ENCODE measurements at places on chromosomes 2 and 18.
A peak's percentile ranks its signal among the peaks of the same experiment; 100 is the strongest.

DNA sequence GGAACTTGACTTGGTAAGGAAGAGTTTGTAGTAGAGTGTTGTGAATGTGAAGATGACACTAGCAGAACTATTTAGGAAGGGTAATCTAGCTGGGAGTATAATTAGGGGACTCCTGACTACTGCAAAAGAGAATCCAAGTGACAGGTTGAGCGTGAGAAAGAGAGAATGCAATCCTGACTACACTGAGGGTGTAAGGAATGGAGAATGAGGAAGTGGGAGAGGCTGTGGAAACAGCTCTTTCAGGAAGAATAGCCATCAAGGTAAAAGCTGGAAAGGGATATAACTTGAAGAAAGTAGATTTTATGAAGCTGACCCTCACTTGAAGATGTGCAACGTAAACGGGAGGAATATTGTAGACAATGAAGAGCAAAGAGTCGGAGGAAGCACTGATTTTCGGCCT lies 41.1 kb upstream of the TTN start:
- no peak for DNase-seq

GRCh38 chr2:172273910-172274571 lies 153.3 kb upstream of the ITGA6 start:
- no peak for DNase-seq

- DNase-seq = no peak
These were observed 39.5 kb downstream of the ZNF804A start for GRCh38 chr2:184637781-184638180.

- DNase-seq = no peak
These were observed 398.2 kb upstream of the TRIB2 start for GRCh38 chr2:12318427-12319057.

- peak; percentile 24 for DNase-seq
These were observed 31.5 kb upstream of the PDIA6 start for GRCh38 chr2:10844097-10844496.

DNA sequence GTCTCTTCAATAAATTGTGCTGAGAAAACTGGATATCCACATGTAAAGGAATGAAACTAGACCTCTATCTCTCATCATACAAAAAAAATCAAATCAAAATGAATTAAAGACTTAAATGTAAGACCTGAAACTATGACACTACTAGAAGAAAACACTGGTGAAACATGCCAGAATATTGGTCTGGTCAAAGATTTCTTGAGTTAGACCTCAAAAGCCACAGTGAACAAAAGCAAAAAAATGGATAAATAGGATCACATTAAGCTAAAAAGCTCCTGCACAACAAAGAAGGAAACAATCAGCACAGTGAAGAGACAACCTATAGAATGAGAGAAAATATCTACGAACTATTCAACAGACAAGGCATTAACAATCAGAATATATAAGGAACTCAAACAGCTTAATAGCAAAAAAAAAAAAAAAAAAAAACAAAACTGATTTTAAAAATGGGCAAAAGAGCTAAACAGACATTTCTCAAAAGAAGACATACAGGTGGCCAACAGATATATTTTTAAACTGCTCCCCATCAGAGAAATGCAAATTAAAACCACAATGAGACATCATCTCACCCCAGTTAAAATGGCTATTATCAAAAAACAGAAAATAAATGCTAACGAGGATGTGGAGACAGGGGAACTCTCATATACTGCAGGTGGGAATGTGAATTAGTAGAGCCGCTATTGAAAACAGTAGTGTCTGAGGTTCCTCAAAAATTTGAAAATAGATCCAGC lies 66.3 kb downstream of the NCKAP1 start:
- DNase-seq = no peak

DNA sequence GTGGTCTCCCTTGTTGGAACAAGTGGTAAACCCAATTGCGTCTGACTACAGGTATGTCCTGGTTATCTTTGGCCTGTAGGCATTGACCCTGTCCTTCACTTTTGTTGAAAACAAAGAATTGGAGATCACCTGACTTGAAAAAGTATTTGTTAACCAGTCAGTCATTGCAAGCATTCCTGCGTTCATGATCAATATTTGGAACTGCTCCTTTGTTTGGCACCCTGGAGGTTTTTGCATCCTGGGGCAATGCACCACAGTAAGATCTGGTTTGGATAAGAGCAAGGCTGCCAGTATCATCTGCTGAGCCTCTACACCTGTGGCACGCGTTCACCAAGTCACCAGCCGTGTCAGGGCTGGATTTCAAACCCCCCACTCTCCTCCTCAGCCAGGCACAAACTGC lies 115.7 kb downstream of the DNAH6 start:
- no peak for DNase-seq

DNA sequence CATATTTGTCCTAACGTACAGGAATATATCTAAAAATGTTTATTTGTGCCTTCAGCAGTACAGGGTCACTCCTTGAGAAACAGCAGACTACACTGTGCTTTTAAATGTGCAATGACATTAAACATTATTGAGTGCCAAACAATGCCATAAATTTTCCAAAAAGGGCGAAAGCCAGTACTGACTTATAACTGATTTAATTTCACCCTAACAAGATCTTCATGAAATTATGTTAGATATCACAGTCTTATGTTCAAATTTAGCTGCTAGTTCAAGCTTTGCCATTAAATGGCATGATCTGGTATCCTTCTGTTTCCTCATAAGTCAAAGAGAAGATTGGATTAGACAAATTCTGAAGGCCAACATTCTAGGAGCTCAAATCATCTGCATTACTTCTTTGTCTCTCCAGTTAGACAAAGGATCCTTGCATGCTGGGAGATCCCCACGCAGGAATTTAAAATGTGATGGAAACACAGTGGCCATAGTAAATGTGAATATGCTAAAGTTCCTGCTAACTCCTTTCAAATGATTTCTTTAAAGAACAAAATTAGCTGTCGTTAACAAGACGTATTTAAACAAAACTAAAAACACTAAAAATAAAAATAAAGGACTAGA lies 129.3 kb upstream of the STON1 start:
- DNase-seq = peak; percentile 95

DNA sequence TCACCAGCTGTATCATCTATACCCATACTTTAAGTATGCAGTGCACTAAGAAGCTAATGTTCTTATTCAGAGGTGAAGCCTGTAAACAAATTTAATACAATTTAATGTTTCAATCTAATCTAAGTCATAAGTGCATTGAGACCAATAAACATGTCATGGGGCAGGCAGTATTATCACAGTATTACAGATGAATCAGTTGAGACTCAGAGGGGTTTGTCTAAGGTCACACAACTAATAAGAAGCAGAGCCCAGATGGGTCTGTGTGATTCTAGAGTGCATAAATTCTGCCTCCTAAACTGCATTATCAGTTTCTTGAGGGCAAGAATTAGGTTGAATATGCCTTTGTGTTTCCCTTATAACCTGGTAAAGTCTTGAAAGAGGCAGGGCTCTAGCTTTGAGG lies 140.9 kb upstream of the RNF152 start:
- no peak for DNase-seq

- DNase-seq = peak; percentile 27
These were observed 269.9 kb downstream of the MEIS1 start for GRCh38 chr2:66704786-66705185.

DNA sequence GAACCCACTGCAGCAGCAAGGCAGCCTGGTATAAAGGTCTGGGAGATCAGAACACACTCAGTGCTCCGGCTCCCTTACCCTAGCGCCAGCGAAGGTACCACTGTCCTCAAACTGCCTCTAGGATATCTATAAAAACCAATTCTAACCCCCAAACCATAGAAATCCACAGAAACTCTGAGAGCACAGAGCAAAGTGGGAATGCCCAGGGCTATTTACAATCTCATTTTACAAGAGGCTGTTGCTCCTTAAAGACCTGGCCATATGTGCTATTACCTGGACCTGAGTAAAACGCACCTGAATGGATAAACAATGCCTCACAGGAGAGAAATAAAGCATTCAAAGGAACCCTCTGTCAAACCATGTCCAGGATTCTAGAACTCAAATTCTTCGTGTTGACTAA lies 4.3 kb downstream of the STK39 start:
- DNase-seq = no peak

DNA sequence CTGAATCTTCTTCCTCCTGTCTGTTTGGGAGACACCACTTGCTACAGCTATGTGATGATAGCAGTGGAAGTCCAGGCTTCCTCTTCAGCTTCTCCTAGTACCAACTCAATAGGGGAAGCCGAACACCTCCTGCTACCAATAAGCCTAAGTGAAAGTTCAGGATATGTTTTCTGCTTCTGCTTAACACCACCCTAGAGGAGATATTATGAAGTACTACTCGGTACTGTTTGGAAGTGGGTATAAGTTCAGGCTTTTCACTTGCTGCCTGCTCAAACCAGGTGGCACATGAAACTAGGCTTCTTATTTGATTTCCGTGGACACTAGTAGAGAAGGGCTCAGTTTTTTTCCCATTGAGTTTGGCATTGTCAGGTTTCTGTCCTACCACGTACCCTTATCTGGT lies 99.8 kb downstream of the PTPN4 start:
- DNase-seq = no peak

DNA sequence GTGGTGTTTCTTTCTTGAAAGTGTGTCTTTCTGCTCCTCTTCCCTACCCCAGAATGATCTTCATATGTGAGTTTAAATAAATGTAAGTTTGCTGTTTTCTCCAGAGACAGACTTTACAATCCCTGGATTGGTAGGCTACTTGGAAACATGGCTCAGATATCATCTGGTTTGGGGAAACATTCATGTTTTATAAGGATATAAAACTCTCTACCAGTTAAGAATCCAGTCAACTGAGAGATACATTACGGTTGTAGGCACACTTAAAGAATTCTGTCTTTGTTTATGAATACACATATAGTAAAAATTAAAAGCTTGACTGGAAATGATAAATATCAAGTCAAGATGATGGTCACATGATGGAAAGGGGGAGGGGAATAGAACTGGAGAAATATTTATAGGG lies 739.3 kb downstream of the SLC4A3 start:
- no peak for DNase-seq

GRCh38 chr18:78242254-78242643 lies 737.4 kb upstream of the SALL3 start:
- DNase-seq = no peak

GRCh38 chr2:229620759-229621158 lies 93.6 kb downstream of the DNER start:
- no peak for DNase-seq

DNA sequence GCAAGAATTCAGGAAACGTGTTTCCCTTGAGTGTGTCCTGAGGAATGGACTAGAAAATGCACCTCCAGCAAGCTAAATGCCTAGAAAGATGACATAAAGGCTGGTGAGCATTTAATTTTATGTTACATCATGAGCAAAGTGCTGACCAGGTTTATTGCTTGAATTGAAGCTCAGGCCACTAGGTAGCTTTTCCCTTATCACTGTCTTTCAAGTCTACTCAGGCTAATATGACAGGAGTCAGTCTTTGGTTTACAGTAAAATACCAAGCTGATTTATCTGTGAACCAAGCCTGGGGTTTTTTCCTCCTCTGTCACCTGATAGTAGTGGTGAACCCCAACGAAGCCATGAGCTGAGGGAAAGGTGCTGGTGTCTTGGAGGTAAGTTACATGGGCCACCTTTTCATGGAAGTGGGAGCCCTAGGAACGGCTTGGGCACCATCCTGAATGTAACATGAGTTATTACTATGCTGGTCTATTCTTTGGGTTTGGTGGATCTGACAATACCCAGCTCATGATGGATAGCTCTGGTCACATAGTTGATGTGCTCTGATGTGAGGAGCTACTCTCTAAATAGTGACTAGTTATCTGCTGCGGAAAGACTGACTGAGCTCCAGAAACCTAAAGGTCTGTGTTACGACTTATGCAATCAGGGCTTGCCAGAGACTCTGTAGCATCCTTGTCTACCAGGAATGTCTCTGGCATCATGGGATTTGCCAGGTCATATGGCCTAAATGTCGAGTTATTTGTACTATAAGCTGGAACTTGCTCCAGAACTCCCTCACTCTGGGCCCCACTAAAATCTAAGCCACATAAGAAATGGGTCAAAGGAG lies 39.8 kb downstream of the NUP35 start:
- DNase-seq = no peak
